ENCODE measurements at places on chromosomes 2 and 18.

- DNase-seq = no peak
Observed at GRCh38 chr2:10014418-10015190, 28.7 kb upstream of the KLF11 start.

GRCh38 chr2:236338495-236339184, 74.4 kb upstream of the ASB18 start:
- DNase-seq = no peak

DNA sequence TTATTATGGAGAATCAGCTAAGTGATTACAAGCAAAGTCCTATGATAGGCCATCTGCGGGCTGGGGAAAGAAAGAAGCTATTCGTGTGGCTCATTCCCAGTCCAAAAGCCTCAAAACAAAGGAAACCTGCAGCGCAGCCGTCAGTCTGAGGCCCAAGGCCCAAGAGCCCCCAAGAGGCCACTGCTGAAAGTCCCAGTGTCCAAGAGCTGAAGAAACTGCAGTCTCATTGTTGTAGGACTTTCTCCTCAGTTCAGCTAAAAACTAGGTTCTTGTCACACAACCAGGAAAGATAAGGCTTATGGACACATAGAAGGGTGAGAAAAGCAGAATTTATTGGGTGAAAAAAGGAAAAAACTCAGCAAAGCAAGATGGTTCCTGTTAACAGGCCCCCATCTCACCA, 143.2 kb downstream of the RHBDD1 start:
- no peak for DNase-seq

DNA sequence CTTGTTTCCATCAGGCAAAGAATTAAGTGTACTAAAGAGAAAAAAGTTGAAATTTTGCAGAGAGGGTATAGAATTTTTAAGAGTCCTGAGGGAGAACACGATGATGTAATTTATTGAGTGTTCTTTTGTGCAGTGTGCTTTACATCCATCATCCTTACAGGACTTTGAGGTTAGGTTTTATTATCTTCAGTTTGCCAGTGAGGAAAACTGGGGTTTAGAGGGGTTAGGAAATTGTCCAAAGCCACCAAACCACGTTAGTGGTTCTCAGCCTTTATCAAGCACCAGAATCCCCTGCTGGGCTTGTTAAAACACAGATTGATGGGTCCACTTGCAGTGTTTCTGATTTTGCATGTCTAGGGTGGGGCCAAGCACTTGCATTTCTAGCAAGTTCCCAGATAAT, 277.5 kb downstream of the KCNS3 start:
- DNase-seq = no peak

- no peak for DNase-seq
Observed at GRCh38 chr2:117745537-117745936, 69.0 kb upstream of the DDX18 start.
